Kidney (tissue), 22 donors: ENCODE measurements at places on chromosomes 5 and 9. TPM values are rescaled to one million over a fixed set of nuclear protein-coding genes. Genes with fewer than 3 reads are reported as not detected.
A peak's percentile ranks its signal among the peaks of the same experiment; 100 is the strongest.

GRCh38 chr9:94772639-94773303 is 46.3 kb downstream of the AOPEP start:
- DNase-seq = no peak

DNA sequence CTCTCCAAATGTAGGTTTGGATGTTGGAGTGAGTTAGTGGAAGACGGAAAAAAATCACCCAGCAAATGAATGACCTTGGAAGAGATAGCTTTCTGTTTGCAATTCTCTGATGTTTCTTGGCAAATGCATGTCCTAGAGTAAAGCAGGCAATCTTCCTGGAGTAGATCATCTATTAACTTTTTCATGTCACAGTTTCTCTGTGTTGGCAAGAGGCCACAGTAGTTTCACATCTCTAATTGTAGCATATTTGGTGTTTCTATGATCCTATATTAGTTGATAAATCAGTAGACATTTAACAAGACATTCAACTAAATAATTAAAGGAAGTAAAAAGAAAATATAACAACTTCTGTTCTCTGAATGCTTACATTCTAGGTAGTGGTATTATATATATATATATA is 138.2 kb upstream of the MINAR2 start:
- DNase-seq = no peak

DNA sequence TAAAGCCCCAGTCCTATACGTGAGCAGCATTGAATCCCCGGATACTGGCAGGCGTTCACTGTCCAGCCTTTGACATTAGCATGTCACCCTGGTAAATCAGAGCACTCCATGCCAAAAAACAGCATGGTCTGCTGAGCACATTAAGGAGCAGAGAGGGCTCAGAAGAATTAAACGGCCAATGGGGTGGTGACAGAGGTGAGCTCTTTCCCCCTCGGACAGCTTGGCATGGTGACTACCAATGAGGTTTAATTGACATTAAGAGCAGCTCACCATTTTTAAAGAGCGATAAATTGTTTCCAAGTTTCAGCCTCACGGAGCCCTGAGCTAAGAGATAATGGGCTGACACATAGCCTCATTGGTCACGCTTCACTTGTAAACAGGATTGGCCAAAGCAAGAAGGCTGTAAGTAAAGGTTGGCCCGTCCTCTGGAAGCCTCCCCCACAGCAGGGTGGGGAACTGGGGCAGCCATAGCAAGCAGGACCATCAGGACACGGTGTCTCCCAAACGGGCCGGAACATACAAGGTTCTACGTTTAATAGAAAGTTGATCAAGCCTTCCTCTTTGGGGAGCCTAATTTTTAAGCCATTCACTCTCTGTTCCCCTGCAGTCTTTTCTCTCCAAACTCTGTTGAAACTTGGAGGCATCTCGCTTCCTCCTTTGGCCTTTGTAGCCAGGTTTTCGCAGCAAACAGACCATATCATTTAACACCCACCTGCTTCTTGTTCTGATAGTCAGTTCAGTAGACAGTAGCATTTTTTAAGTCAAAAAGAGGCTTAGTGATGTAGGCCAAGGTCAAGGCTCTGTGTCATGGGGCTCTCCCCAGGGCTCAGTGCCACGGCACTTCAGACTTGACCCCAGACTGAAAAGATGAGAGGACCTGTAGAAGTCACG is 25.9 kb downstream of the QRFP start:
- DNase-seq = no peak

GRCh38 chr5:37694867-37695266 is 145.0 kb downstream of the GDNF start:
- no peak for DNase-seq

GRCh38 chr5:95857185-95857945 is 34.8 kb upstream of the GLRX start:
- no peak for DNase-seq

- no peak for DNase-seq
Measured at GRCh38 chr5:170289764-170290163, 7.8 kb downstream of the LCP2 start.

DNA sequence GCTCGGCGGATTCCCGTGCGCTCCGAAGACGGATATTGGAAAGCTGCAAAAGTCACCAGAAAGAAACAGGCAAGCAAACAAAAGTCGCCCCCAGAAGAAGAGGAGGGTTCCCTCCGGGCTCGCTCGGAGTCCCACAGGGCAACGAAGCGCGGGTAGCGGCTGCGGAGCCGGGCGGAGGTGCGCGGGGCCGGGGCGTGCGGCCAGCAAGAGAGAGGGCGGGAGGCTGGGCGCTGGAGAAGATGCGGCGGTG is at the start of gene FBN2:
Gene FBN2 (minus strand): TSS at position 246 of the 250 bp plus-strand sequence. CDS start 642 bp downstream, outside the sequence.
- DNase-seq = no peak

- no peak for DNase-seq
Measured at GRCh38 chr9:75188756-75189155, 100.4 kb downstream of the OSTF1 start.

GRCh38 chr5:173786286-173787187 is 101.6 kb upstream of the CPEB4 start:
- no peak for DNase-seq

DNA sequence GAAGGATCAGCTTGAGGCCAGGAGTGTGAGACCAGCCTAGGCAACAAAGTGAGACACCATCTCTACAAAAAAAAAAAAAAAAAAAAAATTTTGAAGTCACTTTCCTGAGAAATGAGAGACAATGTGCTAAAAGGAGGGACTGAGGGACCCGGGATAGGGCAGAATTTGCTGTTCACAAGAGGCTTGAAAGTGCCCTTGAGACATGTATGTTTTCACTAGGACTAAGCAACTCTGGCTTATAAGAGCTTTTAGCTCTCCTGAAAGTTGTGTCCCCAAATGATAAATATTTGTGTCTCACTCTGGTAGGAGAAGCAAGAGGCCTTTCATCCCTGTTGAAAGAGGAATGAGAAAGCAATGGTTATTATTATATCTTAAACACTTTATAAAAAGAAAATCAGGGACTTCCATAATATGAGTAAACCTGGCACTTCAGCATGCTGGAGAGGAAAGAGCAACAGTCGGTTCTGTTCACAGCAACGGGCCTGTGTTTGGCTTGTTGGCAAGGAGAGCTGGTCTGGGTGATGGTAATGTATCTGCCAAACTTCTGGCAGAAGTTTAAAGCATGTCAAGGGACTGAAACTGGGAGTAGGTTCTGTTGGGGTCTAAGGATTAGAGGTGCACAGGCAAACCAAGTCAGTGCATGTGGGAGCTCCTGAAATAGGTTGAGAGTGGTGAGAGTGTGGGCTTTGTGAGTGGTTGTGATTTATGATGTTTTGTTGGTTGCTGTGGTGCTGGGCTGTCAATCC is 32.2 kb downstream of the ENTREP1 start:
- no peak for DNase-seq

DNA sequence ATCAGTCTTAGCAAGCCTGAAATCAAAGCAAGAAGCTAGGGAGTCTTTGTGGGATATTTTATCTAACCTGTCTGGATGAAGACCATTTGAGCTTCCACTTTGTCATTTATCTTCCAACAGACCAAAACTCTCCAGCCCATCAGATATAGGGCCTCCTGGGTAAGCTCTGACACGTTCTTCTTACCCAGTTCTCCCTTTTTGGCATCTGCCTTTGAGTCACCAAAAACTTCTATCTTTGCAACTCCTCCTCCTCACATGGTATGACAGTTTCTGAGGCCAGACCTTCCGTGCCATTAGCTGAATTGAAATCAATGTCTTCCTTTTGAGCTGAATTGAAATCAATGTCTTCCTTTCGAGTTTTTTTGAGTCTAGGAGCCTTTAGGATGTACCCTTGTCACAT is 156.6 kb upstream of the SPRY4 start:
- DNase-seq = no peak

DNA sequence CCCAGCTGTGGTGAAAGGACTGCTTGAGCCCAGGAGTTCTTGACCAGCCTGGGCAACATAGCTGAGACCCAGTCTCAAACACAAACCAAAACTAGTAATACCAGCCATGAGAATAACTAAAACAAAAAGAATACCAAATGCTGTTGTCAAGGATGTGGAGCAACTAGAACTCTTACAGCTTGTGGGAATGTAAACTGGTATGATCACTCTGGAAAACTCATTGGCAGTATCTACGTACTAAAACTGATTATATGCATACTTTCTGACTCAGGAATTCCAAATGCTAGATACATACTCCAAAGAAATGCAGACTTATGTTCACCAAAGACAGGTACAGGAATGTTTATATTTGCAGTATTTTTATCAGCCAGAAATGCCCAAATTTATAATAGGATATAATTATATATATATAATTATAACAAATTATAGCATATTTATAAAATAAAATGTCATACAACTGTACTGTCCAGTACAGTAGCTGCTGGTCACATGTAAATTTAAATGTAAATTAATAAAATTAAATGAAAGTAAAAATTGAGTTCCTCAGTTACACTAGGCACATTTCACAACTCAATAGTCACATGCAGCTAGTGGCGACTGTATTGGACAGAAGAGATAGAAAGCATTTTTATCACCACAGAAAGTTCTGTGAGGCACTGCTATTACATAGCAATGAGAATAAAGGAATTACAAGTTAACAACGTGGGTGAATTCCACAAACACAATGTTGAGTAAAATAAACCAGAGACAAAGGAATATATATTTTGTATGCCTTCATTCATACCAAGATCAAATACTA is 118.5 kb downstream of the GNAQ start:
- DNase-seq = no peak

DNA sequence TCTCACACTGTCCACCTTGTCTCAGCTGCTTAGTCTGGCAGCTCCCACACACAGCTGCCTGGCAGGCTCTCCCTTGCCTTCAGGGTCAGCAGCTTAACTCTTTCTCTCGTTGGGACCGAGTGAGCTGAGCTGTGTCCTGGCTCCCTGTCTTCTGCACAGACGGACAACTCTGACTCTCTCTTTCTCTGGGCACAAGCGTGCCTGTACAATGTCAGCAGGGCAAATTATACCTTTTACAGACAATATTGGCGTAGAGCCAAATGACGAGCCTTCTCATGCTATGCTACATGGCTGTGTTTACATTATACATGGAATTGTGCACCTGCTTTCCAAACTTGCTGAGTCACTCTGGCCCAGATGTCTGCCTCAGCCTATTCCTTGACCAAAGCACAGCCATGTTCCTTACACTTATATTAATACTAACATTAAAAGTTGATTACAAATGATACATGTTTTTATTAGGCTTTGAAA is 188.6 kb downstream of the CYLC2 start:
- DNase-seq = peak; percentile 44

GRCh38 chr5:126794157-126794828 is 17.4 kb downstream of the LMNB1 start:
- no peak for DNase-seq

DNA sequence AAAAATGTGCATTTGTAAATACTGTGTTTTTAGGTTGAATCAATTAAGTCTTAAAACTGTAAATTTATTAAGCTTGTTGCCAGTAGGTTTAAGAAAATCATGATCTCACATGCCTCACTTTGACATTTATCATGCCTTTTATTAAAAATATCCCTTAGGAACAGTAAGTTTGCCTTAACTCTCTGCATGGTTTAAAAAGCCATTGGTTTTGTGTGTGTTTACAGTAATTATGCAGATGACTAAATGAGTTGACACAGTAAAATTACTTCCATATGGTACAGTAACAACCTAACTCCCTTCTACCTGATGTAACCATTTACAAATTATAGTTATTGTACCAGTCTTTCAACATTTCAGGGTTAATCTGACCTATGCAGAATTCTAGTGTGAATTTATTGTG is 6.5 kb downstream of the RPS6 start:
- DNase-seq = no peak

GRCh38 chr5:107615299-107615817 is 55.4 kb downstream of the EFNA5 start:
- DNase-seq = no peak

DNA sequence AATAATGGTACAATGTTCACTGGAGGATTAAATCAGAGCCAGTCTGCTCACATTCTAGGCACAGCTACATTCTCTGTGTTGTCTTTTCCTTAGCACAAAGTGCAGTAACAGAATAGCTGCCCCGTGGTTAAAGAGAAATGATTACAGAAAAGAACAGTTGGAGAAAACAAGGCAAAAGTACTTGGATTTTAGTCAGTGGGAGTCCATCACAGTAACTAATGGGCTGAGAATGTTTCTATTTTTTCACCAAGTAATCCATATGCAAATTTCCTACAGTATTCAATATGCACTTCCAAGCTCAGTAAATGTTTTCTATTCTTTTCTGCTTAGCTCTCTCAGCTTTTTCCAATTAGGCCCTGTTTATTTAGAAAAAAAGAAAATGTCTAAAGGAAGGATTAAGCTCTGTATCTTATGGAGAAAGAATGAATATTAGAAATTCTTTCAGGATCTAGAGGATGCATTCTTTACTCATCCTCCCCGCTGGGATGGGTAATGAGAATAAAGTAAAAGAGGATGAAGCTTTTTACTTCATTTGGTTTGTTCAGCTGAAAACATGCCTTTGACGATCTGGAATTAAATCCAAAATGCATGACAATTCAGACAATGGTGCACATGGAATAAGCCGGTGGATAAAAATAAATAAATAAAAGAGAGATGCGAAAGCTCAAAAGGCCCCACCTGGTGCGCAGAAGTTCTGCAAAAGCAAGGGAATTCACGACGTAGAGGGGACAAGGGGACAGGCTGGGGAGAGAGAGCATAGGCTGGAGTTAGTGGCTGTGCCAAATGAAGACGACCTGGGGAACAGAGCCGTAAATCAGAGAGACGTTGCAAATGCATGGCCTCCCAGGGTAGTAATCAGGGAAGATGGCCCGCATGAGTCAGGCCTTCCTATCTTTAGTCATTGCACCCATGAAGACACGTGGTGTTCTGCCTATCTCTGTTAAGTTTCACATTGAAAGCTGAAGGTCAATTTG is 345.2 kb downstream of the GLIS3 start:
- no peak for DNase-seq

DNA sequence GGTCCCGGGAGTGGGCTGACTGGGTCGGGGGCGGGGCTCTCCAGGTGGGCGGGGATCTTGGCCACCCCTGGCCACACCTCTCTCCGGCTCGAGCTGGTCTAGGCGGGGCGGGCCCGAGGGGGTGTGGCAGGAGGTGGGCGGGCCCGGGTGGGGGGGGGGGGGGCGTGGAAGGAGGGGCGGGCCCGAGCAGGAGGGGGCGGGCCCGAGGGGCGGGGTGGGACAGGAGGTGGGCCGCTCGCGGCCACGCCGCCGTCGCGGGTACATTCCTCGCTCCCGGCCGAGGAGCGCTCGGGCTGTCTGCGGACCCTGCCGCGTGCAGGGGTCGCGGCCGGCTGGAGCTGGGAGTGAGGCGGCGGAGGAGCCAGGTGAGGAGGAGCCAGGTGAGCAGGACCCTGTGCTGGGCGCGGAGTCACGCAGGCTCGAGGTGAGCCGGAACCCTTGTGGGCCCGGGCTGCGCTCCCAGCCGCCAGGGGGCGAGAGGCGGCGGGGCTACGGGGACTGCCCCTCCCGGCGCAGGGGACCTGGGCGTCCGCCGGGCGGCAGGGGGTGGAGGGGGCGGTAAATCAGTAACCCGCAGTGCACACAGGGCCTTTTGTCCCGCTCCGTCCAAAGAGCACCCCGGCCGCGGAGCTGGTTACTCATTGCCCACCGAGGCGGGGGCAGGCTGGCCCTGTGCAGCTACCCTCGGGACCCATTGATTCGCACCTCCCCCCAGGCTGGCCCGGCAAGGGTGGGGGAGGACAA is at the start of gene FGFR4:
Gene FGFR4 (plus strand): TSS at position 262 of the 744 bp plus-strand sequence. CDS start 2,688 bp downstream, outside the sequence.
- peak; percentile 93 for DNase-seq

GRCh38 chr5:43642428-43642827 is 39.4 kb downstream of the NNT start:
- no peak for DNase-seq

Gene PITX1
- not detected for total RNA-seq

Gene SNX30
- total RNA-seq = 22.9 TPM

Gene CARTPT
- not detected for total RNA-seq

Gene ZFYVE16
- total RNA-seq = 39.4 TPM

Gene PKD2L2
- total RNA-seq = not detected
